A549 treated with Mapracorat at 1 μM for 4 hours (cell line): ENCODE measurements at places on chromosomes 7 and 10. TPM values are rescaled to one million over a fixed set of nuclear protein-coding genes. Genes with fewer than 3 reads are reported as not detected.

RPEL1 gene
- total RNA-seq = 0.07 TPM in 1 of 5 replicates, not detected in the others

FLNC gene
- 3.6 to 5.7 TPM (median 3.8 TPM) in 5 replicates for total RNA-seq

GRID2IP gene
- 0.08 TPM in 1 of 5 replicates, not detected in the others for total RNA-seq

ACTR3C gene
- 0.02 to 0.22 TPM in 2 of 5 replicates, not detected in the others for total RNA-seq

AKR1C2 gene
- 3,424 to 4,014 TPM (median 3,704 TPM) in 5 replicates for total RNA-seq

MINDY3 gene
- total RNA-seq = 13.0 to 15.3 TPM (median 14.4 TPM) in 5 replicates

AGBL3 gene
- total RNA-seq = 0.59 to 1.9 TPM (median 1.5 TPM) in 5 replicates

FAM24B gene
- 11.3 to 13.7 TPM (median 12.7 TPM) in 5 replicates for total RNA-seq

LIPN gene
- not detected in 5 replicates for total RNA-seq

CPA4 gene
- 3.3 to 5.3 TPM (median 4.3 TPM) in 5 replicates for total RNA-seq

CLDN12 gene
- 27.5 to 35.2 TPM (median 32.4 TPM) in 5 replicates for total RNA-seq

PYROXD2 gene
- 3.5 to 4.8 TPM (median 4.8 TPM) in 5 replicates for total RNA-seq

AP1S1 gene
- total RNA-seq = 143 to 165 TPM (median 150 TPM) in 5 replicates

DAGLB gene
- total RNA-seq = 17.3 to 24.5 TPM (median 22.9 TPM) in 5 replicates

ZNF33B gene
- 5.0 to 6.6 TPM (median 5.7 TPM) in 5 replicates for total RNA-seq

WEE2 gene
- total RNA-seq = not detected in 5 replicates

PRSS37 gene
- total RNA-seq = not detected in 5 replicates

PAPSS2 gene
- total RNA-seq = 17.3 to 22.2 TPM (median 21.2 TPM) in 5 replicates

GPR26 gene
- total RNA-seq = not detected in 5 replicates

ANLN gene
- total RNA-seq = 57.6 to 75.7 TPM (median 70.8 TPM) in 5 replicates

BLVRA gene
- total RNA-seq = 68.7 to 84.8 TPM (median 74.6 TPM) in 5 replicates

LLCFC1 gene
- not detected in 5 replicates for total RNA-seq

ANXA8L1 gene
- 98.3 to 132 TPM (median 114 TPM) in 5 replicates for total RNA-seq

ACSL5 gene
- total RNA-seq = 0.13 to 0.27 TPM (median 0.19 TPM) in 5 replicates

IDI2 gene
- 0.10 TPM in 1 of 5 replicates, not detected in the others for total RNA-seq

PAPOLB gene
- total RNA-seq = not detected in 5 replicates

GHRHR gene
- total RNA-seq = not detected in 5 replicates

DMBT1 gene
- total RNA-seq = 0.16 to 0.19 TPM (median 0.18 TPM) in 5 replicates

NEUROG3 gene
- total RNA-seq = not detected in 5 replicates
